ENCODE measurements at places on chromosomes 2 and 18. TPM values are rescaled to one million over a fixed set of nuclear protein-coding genes. Genes with fewer than 3 reads are reported as not detected.
A peak's percentile ranks its signal among the peaks of the same experiment; 100 is the strongest.

DNA sequence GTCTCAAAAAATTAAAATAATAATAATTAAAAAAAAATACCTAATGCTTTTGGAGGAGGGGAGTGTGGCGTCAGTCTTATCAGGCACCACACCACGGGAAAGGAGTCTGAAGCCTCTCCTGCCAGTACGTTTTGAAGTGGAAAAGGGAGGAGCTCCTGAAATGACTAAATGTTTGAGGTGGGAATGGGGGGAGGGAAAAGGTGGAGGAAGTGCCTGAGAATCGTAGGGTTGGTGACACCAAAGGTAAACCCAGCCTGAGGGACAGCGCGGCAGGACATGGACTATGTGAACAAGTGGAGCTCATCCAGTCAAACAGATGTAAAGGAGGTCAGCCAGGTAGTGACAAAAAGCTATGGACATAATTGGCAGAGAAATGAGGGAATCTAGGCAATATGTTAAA, 42.2 kb upstream of the EPHA4 start:
- no peak for DNase-seq

The CCDC68 gene
- 5.6 TPM for polyA plus RNA-seq

DNA sequence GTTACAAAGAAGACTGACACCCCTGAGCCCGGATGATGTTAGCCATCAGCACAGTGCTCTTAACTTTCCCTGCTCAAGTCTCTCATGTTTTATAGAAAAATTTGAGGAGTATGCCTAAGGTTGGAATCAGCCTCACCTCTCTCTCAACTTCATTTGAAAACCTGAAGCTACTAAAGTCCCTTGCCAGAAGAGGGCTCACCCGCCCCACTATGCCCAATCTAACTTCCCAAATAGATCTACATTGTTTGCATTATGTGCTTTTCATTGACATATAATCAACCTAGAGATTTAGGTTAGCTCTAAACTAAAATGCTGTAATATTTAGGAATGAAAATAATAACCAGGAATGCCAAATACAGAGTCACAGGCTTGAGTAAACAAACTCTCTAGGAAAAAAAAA, 305.4 kb downstream of the NCKAP5 start:
- DNase-seq, result no peak

GRCh38 chr2:120344214-120344975, 1.5 kb upstream of the INHBB start:
- no peak for DNase-seq

- no peak for DNase-seq
These were observed 72.4 kb upstream of the HS6ST1 start for GRCh38 chr2:128390991-128391630.

The UGT1A3 gene
- not detected for polyA plus RNA-seq

DNA sequence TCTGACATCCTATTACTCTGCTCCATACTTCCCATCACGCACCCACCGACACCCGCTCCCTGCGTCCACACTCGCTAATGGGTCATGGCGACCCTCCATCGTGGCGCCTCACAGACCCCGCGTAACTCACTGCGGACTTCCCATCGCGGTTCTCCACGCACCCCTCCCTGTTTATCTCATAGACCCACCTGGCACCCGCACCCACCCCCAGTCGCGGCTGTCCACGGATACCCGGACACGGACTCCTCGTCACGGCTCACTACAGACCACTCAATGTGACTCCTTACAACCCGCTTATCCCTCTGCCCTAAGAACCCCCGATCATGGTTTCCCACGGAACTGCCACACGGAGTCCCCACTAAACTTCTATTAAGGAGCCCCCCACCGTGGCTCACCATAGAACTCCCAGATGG, 458 bp downstream of the CXXC1 start:
- DNase-seq, result no peak

- no peak for DNase-seq
These were observed 36.9 kb downstream of the ATOH8 start for GRCh38 chr2:85790499-85791188.

GRCh38 chr2:226756131-226756530, 43.5 kb downstream of the IRS1 start:
- no peak for DNase-seq

The OTOS gene
- 0.39 TPM for polyA plus RNA-seq

DNA sequence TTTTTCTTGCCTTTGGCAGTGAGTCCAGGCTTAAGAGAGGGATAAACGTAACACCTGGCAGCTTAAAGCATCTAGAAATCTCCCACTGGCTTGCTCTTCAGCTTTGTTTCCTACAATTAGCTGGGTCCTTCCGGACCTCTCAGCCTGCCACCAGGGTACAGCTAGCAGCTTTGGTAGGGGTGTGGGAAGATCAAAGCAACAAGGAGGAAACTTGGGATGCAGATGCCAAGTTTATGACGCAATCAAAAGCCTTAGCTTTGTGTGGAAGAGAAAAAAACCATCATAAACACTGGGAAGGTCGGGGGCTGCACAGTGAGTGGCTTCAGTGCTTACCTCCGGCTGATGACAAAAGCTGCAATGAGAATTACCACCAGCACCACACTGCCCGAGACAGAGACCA, 116.9 kb downstream of the EPHA4 start:
- DNase-seq, result no peak

DNA sequence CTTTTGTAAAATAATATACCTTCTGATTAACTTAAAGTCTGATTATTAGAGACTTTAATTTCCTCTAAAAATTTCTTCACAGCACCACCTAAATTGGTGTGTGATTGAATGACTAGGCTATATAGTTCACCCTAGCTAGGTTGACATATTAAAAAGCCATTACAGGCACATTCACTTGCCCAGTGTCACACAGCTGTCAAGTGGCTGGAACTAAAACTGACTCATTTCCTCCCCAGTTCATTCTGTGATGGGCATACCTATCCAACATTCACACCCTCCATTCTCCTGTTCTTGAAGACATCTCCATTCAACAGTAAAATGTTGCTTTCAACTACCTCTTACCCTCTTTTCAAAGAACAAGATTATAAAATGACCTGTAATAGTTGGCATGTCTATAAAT, 334.5 kb downstream of the ARHGAP15 start:
- DNase-seq, result no peak

The CRIM1 gene
- 35.9 TPM for polyA plus RNA-seq

The PASK gene
- polyA plus RNA-seq, result 25.3 TPM

- DNase-seq, result no peak
These were observed 17.5 kb upstream of the DRC1 start for GRCh38 chr2:26384183-26384582.

The C2orf15 gene
- polyA plus RNA-seq, result 3.4 TPM

- no peak for DNase-seq
These were observed 570 bp downstream of the SCRN3 start for GRCh38 chr2:174395969-174396630.

- DNase-seq, result no peak
These were observed 21.0 kb upstream of the SELENOI start for GRCh38 chr2:26324903-26325302.

- DNase-seq, result no peak
These were observed 19.5 kb downstream of the SIGLEC15 start for GRCh38 chr18:45844938-45845337.

GRCh38 chr2:62296832-62297623, 101.1 kb downstream of the B3GNT2 start:
- DNase-seq, result no peak

DNA sequence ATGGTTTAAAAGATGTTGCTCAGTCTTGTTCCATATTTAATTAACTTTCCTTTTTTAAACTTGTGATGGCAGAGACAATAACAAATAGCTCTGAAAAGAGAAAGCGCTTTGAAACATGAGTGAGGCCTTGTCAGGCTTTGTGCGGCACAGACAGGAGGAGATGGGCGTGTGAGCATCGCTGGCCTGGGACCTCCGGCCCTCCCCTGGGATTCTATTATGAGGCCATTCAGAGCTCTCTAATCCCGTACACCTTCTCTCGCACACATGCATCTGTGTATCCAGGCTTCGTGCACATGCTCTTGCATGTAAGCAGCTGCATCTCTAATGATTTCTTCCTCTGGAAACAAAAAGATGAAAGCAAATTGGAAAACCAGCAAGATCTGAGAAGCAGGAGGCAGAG, 313.7 kb downstream of the ZNF521 start:
- DNase-seq, result no peak

The NLRC4 gene
- polyA plus RNA-seq, result 1.0 TPM

DNA sequence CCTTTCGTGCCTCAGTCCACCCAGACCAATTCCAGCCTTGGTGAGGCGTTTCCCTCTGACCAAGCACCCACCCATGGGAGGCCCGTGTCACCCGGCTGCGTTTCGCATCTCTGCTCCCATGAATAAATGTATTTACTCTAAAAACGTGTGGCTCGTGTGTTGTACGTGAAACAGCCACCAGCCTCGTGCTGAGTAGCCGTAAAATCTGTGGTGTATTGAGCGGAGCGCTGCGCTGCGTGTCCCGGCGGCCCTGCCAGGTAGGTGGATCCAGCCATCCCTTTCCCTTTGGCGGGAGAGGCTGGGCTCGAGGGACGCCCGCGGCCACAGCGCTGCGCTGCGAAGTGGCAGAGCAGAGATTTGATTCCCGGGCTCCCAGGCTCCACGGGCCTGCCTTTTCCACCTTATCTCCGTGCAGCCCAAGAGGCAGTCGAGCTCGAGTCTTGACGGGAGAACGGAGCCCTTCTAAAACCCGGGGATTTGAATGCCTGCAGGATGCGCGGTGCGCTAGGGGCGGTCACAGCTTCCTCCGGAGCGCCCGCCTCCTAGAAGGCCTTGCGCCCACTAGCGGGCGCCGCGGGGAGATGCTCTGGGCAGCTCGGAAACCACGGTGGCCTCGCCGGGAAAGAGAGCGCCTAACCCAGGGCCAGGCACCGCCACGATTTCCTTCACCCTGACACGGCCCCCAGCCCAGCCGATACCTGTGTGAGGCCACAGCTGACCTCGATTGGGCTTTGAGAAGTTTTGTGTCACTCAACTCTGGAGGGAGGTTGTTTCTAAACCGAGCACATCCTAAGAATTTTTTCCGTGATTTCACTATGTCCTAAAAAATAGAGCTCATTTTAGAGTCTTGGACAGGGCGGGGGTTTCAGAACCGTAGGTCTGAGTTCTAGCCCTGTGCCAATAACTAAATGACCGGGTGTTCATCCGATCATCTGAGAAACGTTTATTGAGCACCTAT, 3.9 kb upstream of the PSMD1 start:
- DNase-seq, result peak; percentile 95

The IL1RN gene
- 0.30 TPM for polyA plus RNA-seq

The AQP4 gene
- 382 TPM for polyA plus RNA-seq

DNA sequence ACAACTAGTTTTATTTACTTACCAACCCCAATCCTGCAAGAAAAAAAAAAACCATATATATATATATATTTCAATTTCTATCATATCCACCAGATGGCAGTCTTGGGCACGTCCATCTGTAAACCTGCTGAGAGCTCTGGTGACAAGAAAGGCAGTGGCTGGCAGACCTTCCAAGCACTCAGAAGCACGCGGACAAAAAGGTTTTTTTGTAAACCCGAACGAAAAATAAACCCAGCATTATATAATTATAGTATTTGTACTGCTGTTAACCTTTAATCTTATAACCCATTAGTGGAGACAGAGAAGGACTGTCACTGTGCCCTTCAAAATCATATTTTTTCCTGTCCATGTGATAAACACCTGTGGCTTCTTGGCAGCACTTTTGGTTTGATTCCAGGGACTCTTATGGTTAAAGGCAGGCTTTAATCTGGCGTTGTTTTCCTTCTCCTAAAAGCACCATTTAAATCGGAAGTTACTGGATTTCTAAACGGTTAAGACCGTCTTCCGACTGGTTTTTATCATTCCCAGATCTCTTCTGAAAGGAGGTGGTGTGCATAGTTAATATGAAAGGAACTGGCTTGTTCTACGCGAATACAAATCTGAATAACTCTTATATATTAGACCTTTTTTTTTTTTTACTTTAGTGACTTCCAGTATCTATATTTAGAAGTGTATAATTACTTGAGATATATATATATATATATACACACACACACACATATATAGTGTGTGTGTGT, 31.0 kb upstream of the SLC3A1 start:
- peak; percentile 36 for DNase-seq

DNA sequence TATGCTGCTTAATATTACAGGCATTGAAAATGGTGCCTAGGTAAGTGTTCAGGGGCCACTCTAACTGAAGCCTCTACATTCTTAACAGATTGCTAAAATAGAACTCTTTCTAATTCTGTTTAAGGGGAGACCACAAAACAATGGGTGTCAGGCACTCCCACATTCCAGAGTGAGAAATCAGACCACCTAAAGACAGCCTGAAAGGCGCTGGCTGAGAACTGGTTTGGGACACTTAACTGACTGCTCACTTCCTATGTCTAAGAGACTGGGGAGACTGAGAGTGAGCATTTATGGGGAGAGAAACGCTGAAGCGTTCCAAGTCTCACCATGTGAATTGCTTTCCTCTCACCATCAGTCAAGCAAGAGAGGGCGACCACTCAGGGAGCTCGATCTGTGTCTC, 108.8 kb upstream of the ITGB6 start:
- DNase-seq, result no peak

GRCh38 chr2:142873831-142874287, 3.6 kb upstream of the KYNU start:
- DNase-seq, result no peak

GRCh38 chr18:63553081-63553480, 10.9 kb downstream of the SERPINB12 start:
- no peak for DNase-seq

The MAT2A gene
- polyA plus RNA-seq, result 337 TPM

The CAB39 gene
- polyA plus RNA-seq, result 100 TPM

GRCh38 chr18:58565021-58565420, 63.9 kb downstream of the ALPK2 start:
- DNase-seq, result no peak

- DNase-seq, result no peak
These were observed 257.8 kb upstream of the STON1 start for GRCh38 chr2:48272199-48272598.

GRCh38 chr18:8818982-8819381, 113.6 kb downstream of the MTCL1 start:
- DNase-seq, result no peak

The CYP27A1 gene
- polyA plus RNA-seq, result 18.5 TPM

The EVX2 gene
- 1.1 TPM for polyA plus RNA-seq

The CFAP65 gene
- 5.3 TPM for polyA plus RNA-seq

DNA sequence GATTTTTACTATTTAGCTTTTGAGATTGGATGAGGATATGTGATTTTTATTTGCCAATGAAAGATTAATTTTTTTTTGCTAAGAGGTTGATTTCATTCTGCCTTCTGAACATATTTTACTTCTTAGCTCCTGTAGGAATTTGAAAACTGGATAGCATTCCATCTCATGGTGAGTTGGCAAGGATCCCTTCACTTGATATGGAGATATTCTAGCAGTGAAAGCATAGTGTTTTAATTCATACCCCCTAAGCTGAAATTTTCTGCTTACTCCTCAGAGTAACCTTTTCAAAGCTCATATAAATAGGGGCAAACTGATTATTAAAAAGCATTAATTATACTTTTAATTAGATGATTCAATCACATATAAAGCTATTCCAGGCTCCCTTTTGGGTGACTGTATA, 61.0 kb upstream of the KCNJ3 start:
- no peak for DNase-seq

Data from spinal cord (tissue), 10 donors.